CD4-positive, alpha-beta T cell treated with Interleukin-21 for 1 hour (primary cell): ENCODE measurements at places on chromosomes 3 and 15.

GRCh38 chr3:128448491-128448890 lies 18.2 kb downstream of the DNAJB8 start:
- peak; percentile 47 for DNase-seq

- DNase-seq, result no peak
Measured at GRCh38 chr15:36364377-36364776, 215.0 kb upstream of the CDIN1 start.

- peak; percentile 13 for DNase-seq
Measured at GRCh38 chr15:76185716-76186115, 125.6 kb downstream of the ETFA start.

GRCh38 chr15:22917556-22917955 lies 62.6 kb downstream of the CYFIP1 start:
- DNase-seq, result no peak

DNA sequence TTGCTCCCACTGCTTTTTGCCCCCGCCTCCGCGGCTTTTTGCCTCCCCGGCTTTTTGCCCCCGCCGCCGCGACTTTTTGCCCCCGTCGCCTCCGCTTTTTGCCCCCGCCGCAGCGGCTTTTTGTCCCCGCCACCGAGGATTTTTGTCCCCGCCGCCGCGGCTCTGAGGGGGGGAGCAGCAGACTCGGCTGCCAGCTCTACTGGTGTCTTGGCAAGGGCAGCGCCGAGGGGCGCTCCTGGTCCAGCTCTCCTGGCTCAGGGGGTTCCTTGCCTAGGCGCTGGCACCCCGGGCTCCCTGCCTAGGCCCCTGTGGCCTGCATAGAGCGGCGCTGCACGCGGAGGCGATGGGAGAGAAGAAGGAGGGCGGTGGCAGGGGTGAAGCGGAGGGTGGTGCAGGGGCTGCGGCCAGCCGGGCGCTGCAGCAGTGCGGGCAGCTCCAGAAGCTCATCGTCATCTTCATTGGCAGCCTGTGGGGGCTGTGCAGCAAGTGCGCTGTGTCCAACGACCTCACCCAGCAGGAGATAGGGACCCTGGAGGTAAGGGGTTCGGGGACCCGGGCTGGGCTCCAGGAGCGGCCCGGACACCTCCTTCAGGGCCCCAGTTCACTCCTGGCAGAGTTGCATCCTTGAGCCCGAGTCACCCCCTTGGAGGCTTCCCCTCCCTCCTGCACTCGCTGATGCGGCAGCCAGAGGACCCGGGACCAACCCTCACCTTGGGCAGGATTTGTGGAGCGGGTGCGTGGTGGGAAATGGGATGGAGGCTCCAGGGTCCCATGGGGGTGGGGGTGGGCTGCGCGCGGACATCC lies 642.4 kb downstream of the GOLGA6L6 start:
- DNase-seq, result no peak

GRCh38 chr3:23302271-23302670 lies 99.1 kb downstream of the UBE2E2 start:
- no peak for DNase-seq

- DNase-seq, result no peak
Measured at GRCh38 chr15:35886765-35887164, 340.8 kb upstream of the DPH6 start.

DNA sequence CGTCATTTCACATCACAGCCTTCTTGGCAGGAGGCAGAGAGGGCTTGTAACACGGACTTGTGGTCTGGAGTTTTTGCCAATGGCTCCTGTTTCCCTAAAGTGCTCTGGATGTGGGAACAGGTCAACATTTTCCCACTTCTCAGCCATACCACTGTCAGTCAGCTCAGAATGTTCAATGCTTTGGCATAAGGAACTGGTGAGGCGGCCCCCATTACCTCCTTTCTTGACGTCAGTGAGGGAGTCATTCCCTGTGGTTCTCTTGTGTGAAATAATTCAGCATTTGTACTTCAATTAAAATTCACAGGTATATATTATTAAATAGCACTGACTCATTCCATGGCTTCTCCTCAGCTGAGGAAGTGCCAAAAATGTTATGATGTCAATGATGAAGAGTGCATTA lies 167.1 kb downstream of the P3H2 start:
- no peak for DNase-seq

GRCh38 chr3:176119826-176120225 lies 1077.5 kb downstream of the TBL1XR1 start:
- DNase-seq, result no peak

DNA sequence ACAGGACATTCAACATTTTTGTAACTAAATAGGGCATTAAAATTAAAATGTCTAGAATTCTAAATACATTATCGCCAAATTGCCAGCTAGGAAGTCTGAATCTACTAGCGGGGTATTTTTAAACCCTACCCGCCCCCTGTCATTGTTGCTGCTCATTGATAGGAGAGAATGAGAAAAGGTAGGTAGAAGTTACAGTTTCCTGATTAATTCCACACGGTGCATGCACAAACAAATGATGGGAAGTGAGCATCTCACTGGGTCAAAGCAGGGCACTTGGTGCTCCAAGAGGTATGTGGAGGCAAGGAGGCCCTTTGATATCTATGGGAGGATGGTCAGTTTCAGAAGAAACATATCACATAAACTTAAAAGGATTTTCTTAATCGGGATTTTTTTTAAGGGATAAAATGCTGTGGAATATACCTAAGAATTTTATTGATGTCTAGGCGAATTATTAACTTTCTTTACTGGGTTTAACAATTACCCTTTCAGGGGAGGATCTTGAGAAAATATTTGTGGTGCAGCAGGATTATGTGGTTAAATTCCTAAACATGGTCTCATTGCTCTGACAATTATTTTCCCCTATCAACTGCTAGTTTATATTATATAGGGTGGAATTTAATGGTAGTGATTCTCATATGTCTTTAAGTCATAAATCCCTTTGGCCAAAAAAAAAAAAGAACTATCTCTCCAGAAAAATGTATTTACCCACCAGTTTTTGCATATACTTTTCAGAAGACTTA lies 236.0 kb upstream of the GOLGA6L4 start:
- DNase-seq, result no peak

DNA sequence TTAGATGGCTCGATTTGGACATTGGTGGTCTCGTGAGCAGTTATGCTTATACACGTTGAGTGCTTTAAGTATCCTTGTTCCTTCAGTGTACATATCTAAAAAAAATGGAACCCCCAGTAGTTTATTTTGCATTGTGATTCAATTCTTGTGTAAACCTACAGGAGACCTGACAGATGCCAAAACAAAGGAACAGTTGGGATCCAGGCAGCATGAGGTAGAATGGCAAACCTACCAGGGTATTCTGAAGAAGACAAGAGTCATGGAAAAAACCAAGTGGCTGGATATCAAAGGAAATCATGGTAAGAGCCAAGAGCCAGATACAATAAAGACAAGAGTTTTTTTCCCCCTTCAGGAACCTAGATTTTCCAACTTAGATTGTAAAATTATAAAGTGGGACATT lies 2.0 kb downstream of the TMEM62 start:
- DNase-seq, result no peak

GRCh38 chr3:62703451-62704167 lies 171.6 kb downstream of the CADPS start:
- DNase-seq, result no peak

DNA sequence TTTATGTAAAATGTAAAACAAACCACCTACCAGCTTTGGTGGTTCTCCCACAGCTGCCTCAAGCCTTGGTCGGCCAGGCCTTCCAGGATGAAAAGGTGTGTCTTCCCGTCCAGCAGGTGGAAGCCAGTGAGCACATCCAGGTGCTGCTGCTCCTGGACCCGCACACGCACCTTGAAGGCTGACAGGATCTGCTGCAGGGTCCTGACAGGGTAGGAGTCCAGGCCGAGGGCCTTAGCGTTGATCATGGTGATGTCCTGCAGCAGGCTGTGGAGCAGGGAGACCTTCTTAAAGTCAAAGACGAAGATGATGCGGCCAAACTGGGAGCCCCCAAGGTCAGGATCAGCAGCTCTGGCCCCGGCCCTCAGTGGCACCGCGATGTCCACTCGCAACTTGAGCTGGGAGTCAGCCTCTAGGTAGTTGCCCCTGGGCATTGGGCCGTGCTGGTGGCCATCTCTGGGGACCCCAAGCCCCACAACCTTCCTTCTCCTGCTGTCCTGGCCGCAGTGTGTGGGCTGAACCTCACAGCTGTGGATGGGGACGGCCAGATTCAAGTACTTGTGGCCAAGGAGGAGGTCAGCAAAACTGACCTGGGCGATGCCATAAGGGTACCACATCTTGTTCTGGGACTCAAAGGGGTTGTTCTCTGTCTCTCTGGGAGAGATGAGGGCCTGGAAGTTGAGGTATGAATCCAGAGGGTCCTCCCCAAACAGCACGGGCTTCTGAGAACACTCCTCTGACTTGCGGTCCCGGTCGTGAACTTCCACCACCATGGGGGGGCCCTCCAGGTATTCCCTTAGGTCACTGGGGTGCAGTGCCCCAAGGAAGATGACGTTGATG lies 48.6 kb downstream of the CFAP92 start:
- DNase-seq, result no peak

- DNase-seq, result peak; percentile 34
Measured at GRCh38 chr15:52220937-52221660, 29.9 kb upstream of the GNB5 start.

GRCh38 chr3:129543999-129544398 lies 1.0 kb downstream of the H1-8 start:
- no peak for DNase-seq

DNA sequence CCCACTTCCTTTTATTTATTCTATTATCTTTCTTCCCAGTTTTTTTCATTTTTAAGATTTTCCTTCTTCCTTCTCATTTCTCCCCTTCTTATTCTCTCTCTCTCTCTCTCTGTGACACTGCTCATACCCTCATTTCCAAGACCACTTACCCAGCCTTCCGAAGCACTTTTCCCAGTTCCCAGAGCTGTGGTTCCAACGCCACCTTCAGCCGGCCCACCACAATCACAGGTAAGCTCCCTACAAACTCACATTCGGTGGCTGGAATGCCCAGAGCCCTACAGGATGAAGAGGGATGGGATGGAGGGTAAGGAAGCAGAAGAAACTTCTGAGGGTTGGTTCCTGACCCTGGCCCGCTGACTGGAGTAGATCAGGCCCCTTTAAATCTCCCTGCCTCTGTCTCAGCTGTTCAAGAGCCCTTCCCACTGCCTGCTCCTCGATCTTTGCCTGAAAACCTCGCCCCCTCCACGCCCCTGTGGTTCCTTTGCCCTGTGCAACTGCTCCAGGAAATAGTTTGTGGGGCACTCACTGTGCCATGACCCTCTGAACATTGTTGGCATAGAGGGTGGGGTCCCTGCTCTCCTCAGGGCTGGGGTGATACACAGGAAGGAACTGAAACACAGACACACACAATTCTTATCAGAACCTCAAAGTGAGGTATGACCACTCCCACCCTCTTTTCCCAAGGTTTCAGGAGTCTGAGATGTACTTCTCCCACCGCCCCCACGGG lies 4.8 kb downstream of the LPCAT4 start:
- DNase-seq, result no peak

GRCh38 chr3:38743043-38743442 lies 73.0 kb downstream of the SCN10A start:
- no peak for DNase-seq

GRCh38 chr15:35545316-35545823 lies 595 bp downstream of the DPH6 start:
- no peak for DNase-seq

DNA sequence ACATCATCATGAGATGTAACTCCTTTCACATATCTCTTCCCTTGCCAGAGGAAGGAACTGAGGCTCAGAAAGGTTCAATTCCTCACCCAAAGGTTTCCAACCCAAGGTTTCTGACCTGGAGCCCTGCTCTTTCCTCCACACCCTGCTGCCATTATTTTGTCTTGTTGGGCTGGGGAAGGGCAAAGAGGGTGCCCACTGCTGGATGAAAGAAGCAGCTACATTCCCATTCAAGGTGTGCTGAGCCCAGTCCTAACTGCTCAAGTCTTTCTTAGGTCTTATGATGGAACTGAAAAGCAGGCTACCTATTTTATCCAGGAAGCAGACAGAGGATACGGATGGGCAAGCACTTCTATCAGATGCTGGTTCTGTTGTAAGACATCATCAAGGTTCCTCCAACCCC lies 258.0 kb upstream of the CTDSPL start:
- DNase-seq, result no peak

DNA sequence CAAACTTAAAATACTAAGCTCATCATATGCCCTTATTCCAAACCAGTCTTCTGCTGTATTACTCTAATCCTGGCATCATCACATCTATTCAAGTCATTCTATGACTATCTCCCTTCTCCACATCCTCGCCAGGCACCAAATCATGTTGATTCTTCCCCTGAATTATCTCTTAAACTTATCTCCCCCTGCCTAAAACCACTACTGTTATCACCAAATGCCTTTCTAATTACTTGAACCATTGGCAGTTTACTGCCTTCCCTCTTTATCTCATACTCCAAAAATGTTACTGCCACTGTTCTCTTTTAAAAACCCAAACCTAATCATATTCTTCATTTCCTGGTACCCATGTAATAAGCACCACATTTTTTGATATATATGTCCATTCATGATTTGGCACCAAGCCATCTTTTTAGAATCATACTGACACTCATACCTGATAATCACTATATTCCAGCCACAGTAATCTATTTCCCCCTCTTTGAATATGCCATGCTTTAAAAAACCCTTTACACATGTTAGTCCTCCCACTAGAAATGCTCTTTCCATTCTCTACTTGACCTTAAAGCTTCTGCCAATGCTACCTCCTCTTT lies 126.8 kb downstream of the PEAK1 start:
- DNase-seq, result no peak

DNA sequence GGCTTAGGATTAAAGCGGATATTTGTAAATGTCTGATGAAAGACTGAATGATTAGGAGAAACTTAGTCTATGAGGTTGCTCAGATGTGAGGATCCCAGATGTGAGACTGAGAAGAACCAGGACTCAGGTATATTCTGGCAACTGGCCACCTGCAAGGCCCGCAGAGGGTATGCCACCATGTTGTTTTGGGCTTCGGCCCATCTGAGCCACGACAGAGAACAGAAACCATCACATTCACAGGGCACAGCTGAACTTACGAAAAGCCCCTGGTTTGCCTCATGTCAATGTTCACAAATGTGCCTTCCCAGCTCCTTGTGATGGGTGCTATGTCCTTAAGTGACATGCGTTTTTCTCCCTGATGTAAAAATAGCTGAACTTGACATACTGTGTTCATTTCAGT lies 412.5 kb upstream of the RORA start:
- no peak for DNase-seq

DNA sequence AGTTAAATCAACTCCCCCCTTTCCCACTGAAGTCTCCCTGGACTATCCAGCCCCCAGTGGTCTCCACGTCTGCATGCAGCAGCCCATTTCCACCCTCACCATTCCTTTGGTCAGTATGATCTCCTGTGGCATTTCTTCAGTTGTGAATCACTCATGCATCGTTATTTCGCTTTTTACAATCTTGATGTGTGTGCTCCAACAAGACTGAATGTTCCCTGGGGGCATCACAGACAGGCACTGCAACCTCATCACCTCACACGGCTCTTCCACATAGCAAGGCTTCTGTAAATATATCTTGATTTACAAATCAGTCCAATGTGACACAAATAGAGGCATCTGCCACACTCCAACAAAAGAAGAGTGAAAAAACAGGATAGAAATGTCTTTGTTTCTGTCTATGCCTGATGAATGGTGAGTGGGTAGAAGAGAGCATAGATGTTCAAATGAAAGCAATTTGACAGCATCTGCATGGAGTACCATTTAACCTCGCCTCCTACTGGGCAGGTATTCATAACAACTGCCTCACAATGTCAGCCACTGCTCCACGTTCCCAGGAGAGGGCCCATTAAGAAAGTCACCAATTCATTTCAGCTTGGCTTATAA lies 5.2 kb downstream of the HEG1 start:
- no peak for DNase-seq
